Amygdala (tissue), 56 donors: ENCODE measurements at places on chromosomes 5 and 9.

DNA sequence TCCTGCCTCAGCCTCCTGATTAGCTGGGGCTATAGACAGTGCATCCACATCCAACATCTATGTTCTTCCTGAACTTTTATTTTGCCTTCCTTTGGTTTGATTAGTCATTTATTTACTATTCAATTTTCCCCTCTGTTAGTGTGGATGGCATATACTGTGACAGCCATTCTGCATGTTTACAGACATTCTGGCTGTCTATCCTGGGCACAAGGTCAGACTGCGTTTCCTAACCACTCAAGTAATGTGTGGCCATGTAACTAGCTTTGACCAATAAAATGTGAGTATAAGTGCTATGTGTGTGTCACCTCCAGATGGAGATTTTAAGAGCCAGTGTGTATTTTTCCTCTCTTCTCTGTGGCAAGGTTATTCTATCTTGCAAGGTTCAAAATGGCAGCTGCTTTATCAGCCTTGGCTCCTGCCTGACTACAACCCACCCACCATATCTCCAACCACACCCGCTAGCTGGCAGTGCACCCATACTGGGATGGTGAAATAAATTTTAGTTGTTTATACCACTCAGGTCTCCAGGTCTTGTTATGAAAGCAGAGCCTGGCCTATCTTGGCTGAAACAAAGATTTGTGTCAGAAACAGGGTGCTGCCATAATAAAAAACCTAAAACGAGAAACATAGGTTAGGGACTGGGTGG lies 32.2 kb downstream of the PDE6A start:
- no peak for DNase-seq

DNA sequence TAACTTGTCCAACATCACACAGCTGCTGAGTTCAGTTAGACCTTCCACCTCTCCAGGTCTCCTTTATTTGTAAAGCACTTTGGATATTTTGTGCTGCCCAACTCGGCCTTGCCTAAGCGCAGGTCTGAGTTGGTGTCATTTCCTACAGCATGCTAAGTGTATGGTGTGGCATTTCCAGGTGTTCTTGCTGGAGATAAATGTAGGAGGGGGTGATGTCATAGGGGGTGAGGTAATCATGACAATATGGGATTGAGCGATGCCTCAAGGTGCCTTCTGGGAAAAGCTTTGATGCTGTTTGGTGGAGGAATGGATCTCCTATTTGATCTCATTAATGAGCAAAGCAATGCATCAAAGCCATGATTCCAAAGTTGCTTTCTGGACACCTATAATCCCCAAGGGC lies 32.3 kb upstream of the NEURL1B start:
- no peak for DNase-seq

- peak; percentile 20 for DNase-seq
Measured at GRCh38 chr9:87678650-87679355, 47.1 kb upstream of the CTSL start.

GRCh38 chr9:100072805-100073204 lies 26.0 kb downstream of the ERP44 start:
- DNase-seq, result no peak
